ENCODE measurements at places on chromosomes 11 and 22.

GRCh38 chr11:115700981-115701875 is 197.0 kb upstream of the CADM1 start:
- DNase-seq = no peak

DNA sequence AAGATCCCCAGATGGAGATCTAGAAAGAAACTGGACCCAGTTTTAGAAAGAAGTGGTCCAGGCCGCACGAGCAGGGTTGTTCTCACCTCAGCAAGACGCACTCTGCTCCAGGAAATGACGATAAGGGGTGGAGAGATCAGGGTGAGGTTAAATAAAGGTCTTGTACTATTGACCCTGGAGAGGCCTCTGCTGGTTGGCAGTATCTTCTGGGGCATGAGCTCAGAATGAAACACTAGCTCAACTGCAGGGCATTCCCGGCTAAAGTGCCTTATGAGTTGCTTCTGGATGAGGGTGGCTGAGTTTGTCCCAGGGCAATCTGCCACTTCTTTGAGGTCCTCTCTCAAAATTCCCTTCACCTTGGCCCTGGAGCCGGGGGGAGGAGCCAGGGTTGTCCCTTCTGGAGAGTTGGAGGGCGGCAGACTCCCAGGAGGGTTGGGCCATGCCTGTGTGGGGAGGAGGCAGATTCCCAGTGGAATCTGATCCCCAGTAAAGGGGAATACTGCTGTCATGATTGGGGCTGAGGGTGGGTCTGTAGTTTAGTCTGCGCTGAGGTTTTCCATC is 10.9 kb downstream of the USP2 start:
- DNase-seq = peak; percentile 74

GRCh38 chr11:130671801-130672700 is 223.6 kb downstream of the ADAMTS15 start:
- peak; percentile 94 for DNase-seq

- DNase-seq = no peak
Observed at GRCh38 chr11:76617553-76618265, 52.8 kb downstream of the LRRC32 start.

DNA sequence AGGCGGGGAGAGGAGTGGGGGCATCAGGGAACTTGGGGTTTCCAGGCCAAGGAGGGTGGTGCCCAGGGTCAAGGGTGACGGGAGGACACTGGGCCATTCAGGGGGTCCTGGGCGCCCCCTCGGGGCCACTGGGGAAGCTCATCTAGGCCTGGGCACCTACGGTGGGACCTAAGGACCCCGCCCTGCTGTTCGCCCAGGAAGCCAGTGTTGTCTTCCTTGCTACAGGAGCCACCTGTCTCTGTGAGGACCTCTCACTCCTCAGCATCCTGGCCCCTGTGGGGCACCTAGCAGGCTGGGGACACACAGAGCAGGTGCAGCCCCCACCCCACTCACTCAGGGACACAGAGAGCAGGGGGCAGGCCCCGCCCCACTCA is 191.6 kb downstream of the IGLL1 start:
- DNase-seq = no peak

GRCh38 chr11:63574856-63575602 is 11.8 kb upstream of the PLAAT2 start:
- no peak for DNase-seq

DNA sequence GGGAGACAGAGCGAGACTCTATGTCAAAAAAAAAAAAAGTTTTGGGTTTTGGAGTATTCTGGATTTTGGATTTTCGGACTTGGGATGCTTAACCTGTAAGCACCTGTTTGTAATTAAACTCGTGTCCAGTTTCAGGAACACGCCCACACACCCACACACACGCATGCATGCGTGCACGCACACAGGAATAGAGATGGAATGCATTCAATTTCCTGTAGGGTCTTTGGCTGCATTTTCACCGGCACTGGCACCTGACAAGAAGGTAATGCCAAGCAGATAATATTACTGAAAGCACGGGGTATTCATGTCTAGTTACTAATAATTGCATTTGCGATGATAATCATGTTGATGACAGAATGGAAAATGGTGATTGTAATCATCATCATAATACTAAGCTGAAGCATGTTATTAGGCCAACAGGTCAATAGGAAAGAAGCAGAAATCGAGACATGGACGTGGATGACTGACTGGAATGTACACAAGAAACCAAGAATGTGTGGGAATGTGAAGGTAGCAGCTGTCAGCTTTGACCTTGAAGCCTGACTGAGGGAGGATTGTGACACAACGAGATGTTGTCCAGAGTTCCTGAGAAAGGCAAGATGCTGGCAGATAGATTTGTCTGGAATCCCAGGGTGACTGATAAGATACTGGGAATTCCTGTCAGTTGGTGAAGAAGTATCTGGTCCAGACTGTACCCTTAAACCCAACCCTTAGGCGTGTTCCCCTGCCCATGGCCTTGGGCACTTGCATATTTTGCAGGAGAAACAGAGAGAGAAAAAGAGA is 108.6 kb downstream of the SYN3 start:
- peak; percentile 36 for DNase-seq

- DNase-seq = no peak
Observed at GRCh38 chr11:45362636-45363035, 76.5 kb upstream of the SYT13 start.

GRCh38 chr11:118215262-118215661 is 9.5 kb downstream of the JAML start:
- DNase-seq = no peak

DNA sequence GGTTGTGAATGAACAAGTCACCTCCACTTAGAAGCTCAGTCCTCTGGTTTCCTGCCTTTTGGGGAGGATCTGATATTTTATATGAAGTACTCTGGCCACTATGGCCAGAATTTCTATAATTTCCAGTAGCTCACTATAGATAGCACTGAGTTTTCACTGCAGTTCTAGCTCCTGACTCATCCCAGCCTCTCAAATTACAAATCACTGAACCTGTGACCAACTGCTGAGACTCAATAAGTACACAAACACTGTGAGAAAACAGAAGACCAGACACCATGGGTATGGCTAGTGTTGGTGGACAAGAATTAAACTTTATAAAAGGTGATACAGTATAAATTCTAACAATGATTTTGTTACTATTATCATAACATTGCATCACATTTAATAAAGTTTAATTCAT is 47.1 kb upstream of the UCP3 start:
- DNase-seq = no peak

DNA sequence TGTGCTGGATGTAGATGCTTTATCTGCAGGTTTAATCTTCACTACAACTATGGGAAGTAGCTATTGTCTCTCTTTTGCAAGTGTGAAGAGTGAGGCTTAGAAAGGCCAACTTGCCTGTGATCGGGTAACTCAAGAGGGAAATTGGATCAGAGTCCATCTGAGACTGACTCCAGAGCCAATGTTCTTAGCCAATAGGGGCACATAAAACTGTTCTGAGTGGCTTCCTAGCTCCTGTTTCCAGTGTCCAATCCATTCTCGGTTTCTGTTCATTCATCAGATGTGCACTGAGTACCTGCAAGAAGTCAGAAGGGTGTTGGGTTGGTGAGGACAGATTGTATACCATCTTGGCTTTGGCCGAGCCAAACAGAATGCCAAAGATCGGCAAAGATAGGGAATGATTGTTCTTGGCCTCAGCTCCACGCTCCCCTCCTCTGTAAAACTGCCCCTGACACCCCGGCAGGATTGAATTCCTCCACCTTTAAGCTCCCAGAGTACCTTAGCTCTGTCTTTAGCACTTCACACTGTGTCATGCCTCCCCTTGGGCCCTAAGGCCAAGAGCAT is 100.0 kb downstream of the PTPRJ start:
- no peak for DNase-seq

- no peak for DNase-seq
Observed at GRCh38 chr11:16336204-16336603, 20.1 kb downstream of the SOX6 start.

GRCh38 chr11:121887569-121887968 is 228.4 kb downstream of the BLID start:
- DNase-seq = no peak

DNA sequence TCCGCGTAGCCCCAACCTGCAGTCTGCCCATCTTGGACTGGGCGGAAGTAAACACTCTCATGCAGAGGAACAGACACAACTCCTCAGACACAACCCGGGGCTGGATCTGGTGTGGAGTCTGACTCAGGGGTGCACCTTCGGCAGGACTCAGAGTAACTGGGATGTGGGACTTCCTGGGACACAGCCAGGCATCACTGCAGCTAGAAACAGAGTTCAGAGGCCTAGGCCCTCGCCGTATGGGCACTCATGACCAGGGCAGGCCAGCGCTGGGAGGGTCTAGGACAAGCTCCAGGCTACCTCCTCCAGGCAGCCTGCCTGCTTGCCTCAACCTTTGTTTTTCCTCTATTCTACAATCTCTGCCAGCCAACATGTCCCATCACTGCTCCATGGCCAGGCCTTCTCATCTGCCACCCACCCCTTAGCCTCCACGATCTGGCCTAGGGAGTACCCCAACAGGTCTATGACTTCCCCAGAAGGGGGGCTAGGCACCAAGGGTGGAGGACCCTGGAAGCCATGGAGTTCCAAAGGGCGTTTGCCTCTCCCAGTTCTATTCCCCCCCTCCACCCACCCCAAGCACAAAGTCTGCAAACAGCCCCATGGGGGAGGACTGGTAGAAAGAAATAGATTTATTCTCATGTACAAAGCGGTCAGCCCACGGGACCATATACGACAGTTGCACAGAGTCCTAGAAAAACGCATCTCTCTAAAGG is 98.5 kb downstream of the PDE2A start:
- no peak for DNase-seq

- DNase-seq = peak; percentile 79
Observed at GRCh38 chr11:88280673-88281316, 56.7 kb downstream of the CTSC start.

DNA sequence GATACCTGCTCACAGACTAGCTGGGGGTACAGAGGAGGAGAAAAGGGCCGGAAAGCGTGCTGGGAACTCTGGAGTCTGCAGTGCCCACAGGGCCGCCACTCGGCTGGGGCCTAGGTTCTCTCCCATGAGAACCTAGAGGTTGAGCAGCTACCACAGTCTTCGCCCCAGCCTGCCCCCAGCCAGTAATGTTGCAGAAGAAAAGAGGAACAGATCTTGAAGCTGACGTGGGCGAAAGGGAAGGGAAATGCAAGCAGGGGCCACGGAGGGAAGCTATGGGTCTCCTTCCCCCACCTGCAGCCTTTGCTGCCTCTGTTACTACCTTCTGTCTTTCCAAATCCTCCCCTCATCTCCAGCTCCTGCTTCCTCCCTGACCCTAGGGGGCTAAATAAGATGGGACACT is 28.8 kb upstream of the P2RY2 start:
- no peak for DNase-seq

- no peak for DNase-seq
Observed at GRCh38 chr22:42202048-42202447, 68.4 kb downstream of the TCF20 start.

DNA sequence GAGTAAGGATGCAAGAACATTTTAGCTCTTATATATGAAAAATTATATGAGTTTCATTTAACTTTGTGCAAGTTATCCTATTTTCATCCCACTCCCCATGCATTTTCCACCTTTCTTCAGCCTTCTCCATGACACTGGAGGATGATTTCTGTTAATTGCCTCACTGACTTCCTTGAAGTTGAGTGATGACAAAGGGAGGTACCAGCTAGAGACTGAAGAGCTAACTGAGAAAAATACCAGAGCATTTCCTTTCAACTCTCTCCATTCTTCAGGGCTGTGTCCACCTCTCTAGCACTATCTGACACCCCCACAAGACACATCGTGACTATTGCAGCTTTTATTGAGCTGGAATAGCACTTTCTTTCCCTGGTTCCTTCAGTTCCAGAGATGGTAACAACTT is 711.6 kb upstream of the LRRC4C start:
- DNase-seq = no peak

- peak; percentile 4 for DNase-seq
Observed at GRCh38 chr11:101061606-101062005, 68.0 kb downstream of the PGR start.

DNA sequence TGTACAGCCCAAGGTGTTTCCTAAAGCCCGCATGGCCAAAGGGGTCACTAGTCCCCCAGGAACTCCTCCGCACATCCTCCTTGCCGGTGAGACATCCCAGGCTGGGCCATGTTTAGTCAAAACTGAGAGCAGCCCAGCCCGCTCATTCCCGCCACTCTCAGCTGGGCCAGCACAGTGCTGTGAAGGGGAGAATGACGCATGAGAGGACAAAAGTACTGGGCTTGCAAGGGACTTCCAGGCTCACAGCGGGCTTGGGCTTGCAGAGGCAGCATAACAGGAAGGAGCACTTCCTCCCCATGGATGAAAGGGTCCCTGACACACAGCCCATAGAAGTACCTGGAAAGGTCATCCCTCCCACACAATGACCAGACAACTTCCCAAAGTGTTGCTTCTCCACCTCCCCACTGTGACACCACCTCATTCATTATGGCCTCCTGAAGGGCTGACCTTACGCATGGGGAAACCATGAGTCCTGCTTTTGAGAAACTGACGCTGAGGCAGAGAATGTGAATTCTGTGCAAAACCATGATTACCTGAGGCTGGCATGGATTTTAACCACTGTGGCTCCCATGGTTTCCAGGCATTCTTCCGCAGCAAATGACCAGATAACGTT is 19.1 kb downstream of the ETS1 start:
- DNase-seq = no peak

DNA sequence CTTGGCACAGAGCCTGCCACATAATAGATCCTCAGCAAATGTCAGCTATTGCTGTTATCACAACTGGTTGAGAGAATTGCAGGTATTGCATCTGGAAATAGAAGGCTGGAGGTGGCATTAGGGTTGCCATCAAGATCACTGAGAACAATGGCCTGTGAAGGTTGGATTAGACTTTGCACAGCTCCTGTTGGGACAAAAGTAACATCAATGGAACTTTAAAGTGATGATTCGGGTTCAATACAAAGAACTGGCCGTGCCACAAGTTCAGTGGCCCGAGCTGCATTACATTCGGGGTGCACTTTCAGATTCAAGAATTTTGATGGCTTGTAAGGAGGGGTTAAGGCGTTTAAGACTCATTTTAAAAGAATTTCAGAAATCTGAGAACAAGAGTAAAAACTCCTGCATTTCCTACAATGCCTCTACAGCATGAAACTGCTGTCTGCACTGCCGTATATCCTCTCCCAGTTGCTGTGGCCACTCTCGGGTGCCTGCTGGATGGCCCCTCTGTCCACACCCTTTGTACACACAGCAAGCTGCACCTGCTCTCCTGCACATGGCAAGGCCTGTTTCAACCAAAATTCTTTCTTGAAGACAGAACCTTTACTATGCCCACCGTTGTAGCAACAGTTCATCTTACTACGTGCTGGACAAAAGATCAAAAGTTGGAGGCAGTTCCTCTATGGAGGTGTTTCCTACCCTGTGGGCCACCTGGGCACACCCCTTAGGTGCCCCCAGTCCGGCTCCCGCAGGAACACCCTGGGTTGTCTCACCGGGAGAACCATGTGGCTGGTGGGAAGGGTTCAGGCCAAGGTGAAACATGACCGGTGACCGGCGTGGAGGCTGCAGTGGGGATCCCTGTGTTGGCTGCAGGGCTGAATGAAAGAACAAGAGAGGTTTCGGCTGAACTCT is 17.5 kb upstream of the SHANK2 start:
- no peak for DNase-seq

- DNase-seq = peak; percentile 99
Observed at GRCh38 chr11:58578136-58578634, 678 bp upstream of the ZFP91 start.

GRCh38 chr11:75740681-75741080 is 23.0 kb downstream of the MOGAT2 start:
- no peak for DNase-seq

Data from tongue (tissue), 3 donors.